NCI-H446 treated with DMSO at 0.1 percent for 48 hours (cell line): ENCODE measurements at places on chromosomes 1 and 21.

DNA sequence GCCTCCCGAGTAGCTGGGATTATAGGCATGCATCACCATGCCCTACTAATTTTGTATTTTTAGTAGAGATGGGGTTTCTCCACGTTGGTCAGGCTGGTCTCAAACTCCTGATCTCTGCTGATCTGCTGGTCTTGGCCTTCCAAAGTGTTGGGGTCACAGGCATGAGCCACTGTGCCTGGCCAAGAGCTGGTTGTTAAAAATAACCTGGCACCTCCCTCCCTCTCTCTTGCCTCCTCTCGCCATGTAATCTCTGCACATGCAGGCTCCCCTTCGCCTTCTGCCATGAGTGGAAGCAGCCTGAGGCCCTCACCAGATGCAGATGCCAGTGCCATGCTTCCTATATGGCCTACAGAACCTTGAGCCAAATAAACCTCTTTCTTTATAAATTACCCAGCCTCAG is 74.7 kb upstream of the TLR5 start:
- DNase-seq: no peak

GRCh38 chr1:176897350-176898236 is 266.9 kb downstream of the ASTN1 start:
- DNase-seq: peak; percentile 31

GRCh38 chr1:9472386-9473031 is 66.8 kb upstream of the SLC25A33 start:
- no peak for DNase-seq

- no peak for DNase-seq
Observed at GRCh38 chr1:30679201-30679975, 44.0 kb downstream of the MATN1 start.

- DNase-seq: no peak
Observed at GRCh38 chr1:183578856-183579255, 11.4 kb downstream of the NCF2 start.

GRCh38 chr1:192811006-192811405 is 2.2 kb downstream of the RGS2 start:
- DNase-seq: no peak

DNA sequence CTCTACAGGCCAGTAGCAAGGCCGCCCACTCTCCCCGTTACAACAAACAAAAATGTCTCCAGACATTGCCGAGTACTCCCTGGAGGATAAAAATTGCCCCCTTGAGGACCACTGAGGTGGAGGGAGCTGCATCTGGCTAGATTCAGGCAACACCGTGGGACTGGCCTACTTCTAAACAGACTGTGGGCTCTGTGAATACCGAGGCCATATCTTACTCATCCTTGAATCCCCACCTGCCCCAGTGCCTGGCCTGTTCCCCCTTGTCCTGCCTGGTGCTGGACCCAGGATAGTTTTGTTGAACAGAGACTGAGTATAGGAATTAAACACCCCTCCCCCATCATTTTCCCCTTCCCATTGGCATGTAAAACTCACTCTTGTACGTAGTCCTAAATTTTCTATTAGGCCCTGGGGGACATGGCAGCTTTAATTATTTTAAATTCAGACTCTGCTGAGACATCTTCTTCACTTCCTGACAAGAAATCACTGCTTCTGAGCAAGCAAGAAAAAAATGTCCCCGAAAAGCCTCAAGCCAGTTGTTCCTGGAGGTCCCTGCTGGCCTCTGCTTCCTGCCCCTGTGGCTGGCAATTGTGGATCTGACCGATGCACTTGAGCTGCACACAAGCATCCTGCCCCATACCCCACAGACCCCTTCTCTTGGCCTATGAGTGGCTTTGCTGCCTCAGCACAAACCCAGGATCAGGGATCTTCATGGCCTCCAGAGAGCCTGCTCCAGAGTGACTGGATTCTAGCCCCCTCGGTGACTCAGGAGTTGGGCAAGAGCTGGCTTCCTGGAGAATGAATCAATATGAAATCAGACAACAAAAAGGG is 111.0 kb downstream of the ACTL8 start:
- no peak for DNase-seq

DNA sequence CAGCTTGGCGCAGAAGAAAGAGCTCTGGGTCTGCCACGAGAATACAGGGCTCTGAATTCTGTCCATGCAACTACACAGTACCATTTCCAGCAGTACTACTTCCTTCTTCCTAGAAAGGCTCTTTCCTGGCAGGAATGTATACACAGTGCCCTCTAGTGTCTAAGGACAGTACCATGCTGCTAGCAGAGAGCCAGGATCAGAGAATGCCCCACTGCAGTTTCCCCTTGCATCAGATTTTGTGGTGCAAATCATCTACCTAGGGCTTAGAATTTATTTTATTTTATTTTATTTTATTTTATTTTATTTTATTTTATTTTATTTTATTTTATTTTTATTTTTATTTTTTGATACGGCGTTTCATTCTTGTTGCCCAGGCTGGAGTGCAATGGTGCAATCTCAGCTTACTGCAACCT is 50.8 kb downstream of the PAX7 start:
- DNase-seq: peak; percentile 2

GRCh38 chr1:15329104-15329820 is 80.4 kb upstream of the EFHD2 start:
- no peak for DNase-seq

DNA sequence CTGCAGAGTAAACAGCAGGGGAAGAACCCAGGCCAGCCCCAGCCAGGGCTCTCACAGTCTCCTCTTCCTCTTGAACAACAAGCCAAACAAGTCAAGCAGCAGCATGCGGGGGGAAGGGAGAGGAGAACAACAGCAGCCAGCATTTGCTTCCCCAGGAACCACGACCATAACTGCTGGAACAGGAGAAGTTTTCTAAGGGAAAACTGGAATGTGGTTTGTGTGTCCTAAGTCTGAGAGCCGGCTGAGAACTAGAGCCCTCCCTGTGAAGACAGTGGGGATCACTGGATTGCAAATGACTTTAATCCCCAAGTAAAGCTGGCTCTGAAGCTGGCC is 48.2 kb downstream of the COQ8A start:
- DNase-seq: no peak
